ENCODE measurements at places on chromosomes 12 and 14.

GRCh38 chr14:68516342-68516741, 276.5 kb downstream of the ZFP36L1 start:
- DNase-seq: no peak

GRCh38 chr12:2080604-2081003, 27.8 kb downstream of the CACNA1C start:
- DNase-seq: no peak

GRCh38 chr12:15706010-15706676, 83.0 kb downstream of the EPS8 start:
- DNase-seq: no peak

DNA sequence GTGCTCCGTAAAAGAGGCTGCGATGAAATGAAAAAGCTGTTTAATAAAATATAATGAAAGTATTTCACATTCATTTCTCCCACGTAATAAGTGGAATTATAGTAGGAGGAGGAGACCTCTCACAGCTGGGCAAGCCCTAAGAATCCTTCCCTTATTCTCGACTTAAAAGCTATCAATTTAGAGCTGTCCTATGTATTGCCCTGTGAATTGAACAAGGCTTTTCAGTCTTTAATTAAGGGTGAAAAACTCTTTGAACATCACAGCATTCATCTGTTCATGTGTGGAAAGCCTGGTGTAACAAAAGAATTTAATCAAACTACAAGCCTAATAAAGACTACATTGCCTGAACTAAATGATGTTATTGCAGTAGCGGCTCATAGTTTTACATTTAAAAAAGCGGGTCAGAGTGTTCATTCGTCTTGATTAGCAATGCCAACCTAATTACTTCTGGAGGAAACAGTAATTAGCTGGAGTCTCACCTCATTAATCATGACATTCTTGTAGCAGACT, 142.0 kb downstream of the ETNK1 start:
- DNase-seq: no peak

DNA sequence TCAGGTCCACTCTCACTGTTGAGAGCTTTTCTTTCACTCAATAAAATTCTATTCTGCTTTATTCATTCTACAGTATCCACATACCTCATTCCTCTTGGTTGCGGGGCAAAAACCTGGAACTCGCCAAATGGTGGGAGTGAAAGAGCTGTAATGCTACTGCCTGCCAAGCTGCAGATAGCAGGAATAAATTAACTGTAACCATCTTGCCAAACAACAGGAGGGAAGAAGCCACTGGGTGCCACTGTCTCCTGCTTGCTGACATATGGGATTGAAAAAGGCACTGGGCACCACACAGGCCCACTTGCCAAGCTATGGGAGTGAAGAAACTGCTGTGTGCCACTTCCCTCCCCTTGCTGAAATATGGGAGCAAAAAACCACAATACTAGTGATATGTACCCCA, 111.9 kb upstream of the CNTN1 start:
- DNase-seq: no peak

- no peak for DNase-seq
These were observed 65.3 kb downstream of the PDE6H start for GRCh38 chr12:15038137-15038536.

GRCh38 chr12:87820524-87821202, 208.5 kb downstream of the C12orf50 start:
- peak; percentile 24 for DNase-seq

- no peak for DNase-seq
These were observed 177.2 kb upstream of the NEDD1 start for GRCh38 chr12:96729886-96730285.

DNA sequence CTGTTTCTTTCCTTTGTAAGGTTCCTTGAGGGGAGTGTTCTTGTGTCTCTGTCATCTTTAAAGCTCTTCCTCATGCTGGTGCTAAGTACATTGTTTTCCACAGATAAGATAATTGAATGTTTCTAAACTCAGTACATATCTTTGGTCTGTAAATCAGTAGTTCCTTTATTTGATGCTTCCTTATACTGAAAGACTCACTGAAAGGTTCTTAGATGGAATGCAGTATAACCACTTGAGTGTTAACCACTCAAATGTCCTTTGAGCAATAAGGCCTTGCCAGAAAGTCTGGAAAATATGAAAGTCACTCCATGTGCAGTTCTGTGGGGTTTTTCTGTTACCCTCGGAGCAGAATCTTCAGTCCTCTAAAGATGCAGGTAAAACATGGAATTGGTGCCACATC, 23.0 kb upstream of the RNU6-8 start:
- DNase-seq: no peak

Data from AG04450 (cell line).